Stimulated activated CD4-positive, alpha-beta T cell treated with anti-CD3 and anti-CD28 coated beads, Interleukin-1b, Interleukin-23, amount 100 ng/mL, for 24 hours (primary cell): ENCODE measurements at places on chromosomes 12 and 14.

DNA sequence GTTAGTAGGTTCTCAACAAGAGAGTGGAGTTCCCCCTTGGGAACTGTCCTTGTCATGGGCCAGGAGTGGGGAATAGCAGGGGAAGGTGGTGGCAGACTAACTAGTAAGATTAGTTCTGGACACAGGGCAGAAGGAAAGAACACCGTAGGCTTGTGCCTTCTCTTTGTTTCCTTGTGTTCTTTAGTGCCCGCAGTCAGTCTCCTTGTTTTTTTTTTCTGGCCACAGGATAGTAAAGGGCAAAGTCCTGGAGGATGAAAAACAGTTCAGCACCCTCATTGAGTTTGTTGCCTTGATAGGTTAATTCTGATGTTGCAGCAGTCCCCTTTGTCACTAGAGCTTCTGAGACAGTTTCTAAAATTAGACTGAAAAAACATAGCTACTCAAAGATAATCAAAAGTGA lies 8.4 kb downstream of the PEX5 start:
- no peak for DNase-seq

DNA sequence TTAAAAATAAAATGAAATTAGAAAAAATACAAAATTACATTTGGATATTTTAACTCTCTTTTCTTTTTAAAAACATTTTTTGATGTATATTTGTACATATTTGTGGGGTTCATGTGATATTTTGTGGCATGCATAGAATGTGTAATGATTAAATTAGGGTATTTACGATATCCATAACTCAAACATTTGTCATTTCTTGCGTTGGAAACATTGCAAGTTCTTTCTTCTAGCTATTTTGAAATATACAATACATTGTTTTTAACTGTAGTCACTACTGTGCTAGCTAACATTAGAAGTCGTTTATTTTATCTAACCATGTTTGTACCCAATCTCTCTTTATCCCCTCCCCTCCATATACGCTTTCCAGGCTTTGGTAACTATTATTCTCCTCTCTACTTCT lies 13.9 kb upstream of the EIF2S3B start:
- DNase-seq: no peak

DNA sequence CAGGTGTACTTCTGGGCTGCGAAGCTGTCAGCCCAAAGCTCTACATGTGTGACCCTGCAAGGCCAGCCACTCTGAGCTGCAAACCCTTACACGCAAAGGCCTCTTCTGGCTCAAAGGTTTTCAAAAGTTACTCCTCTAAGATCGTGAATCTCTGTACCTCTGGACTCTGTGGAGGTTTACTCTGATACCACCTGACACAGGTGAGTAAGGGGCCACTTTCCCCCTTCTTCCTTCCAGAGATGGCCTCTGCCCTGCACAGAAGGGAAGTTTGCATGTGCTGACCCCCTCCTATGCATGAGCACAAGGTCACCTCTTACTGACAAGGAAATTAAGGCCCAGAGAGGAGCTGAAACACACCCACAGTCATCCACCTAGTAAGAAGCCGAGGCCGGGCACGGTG lies 14.5 kb downstream of the ITPK1 start:
- DNase-seq: no peak

- DNase-seq: no peak
These were observed 18.5 kb downstream of the ELK3 start for GRCh38 chr12:96212456-96213375.

GRCh38 chr14:87864356-87865270 lies 128.4 kb downstream of the GALC start:
- DNase-seq: no peak

GRCh38 chr14:59768855-59769375 lies 101.7 kb downstream of the RTN1 start:
- DNase-seq: no peak

- no peak for DNase-seq
These were observed 6.7 kb downstream of the MVK start for GRCh38 chr12:109580272-109580671.

DNA sequence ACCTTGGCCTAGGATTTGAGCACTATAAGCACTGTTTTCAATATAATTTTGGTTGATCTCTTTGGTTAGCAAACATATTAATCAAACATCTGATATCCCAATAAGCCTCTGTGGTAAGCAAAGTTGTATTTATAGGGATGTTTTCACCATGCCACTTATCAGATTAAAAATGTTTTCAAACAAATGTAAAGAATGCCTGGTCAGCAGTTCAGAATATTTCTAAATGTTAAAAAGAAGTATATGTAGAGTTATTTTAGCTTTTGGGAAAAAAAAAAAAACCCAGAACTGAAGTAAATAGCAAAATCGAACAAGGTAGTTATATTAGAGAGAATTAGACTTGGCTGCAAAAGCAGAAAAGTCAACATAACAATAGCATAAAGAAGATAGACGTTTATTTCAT lies 3.9 kb downstream of the NAV3 start:
- no peak for DNase-seq

- no peak for DNase-seq
These were observed 77.8 kb downstream of the PDE6H start for GRCh38 chr12:15050659-15051058.

GRCh38 chr12:131700271-131700670 lies 10.6 kb upstream of the SFSWAP start:
- no peak for DNase-seq

DNA sequence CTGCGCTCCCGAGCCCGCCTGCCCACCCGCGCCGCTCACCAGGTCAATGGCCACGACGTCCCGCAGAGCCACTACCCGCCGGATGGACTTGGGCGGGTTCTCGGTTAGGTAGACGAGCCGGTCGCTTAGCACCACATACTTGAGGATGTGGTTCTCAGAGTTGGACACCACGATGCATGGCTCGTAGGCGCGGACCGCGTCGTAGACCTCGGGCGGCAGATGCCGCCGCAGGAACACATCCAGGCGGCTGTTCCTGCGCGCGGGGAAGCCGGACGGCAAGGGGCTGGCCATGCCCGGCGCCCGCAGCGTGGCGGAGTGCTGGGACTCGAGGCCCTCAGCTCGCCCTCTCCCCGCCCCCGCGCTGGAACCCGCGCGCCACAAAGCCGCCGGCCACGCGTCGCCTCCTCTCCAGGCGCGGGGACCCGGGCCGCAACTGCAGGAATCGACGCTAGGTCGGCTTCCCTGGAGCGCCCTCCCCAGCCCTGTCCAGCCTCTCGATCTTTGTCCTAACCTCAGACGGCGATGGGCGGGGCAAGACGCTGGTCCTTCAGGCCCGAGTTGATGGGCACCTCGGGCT lies at the start of gene C12orf56:
TSS of gene C12orf56 (minus strand) at position 484 of the 577 bp plus-strand sequence. CDS start at position 291, 193 bp downstream.
- no peak for DNase-seq

DNA sequence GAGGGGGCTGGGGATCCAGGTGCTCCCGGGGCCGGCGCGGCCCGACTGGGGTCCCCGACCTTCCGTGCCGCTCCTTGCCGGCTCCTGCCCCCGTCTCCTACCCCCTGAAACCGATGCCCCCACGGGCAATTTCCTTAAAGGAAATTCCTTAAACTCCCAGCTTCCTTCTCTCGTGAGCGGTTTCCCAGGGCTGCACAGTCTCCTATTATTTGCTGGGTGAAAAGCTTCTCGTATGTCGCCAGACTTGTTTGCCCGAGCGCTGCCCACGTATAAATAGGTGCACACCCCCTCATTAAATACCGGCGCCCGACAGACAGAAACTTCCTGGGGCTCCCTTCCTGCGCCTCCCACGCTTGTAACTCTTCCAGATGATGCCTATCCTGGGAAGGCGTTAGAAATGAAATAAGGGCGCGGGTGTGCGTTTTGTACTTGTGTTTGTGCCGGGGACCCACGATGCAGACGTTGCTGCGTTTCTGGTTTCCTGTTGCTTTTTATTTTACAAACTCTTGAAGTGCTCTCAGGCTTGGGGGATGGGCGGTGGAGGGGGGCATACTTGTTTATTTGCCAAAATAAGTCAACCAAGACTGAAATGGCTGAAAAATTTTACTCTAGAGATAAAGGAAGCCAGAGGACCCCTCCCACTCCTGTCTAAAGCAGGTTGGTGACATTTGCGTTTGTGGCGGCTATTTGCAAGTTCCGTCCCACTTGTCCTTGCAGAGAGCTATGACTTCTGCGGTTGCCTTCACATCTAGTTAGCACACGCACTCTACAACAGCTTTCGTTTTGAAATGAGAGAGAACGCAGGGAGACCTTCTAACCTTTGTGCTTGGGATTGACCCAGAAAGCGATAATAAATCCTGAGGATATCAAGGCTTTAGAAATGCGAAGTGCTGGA lies 1.0 kb downstream of the HIP1R start:
- DNase-seq: no peak

DNA sequence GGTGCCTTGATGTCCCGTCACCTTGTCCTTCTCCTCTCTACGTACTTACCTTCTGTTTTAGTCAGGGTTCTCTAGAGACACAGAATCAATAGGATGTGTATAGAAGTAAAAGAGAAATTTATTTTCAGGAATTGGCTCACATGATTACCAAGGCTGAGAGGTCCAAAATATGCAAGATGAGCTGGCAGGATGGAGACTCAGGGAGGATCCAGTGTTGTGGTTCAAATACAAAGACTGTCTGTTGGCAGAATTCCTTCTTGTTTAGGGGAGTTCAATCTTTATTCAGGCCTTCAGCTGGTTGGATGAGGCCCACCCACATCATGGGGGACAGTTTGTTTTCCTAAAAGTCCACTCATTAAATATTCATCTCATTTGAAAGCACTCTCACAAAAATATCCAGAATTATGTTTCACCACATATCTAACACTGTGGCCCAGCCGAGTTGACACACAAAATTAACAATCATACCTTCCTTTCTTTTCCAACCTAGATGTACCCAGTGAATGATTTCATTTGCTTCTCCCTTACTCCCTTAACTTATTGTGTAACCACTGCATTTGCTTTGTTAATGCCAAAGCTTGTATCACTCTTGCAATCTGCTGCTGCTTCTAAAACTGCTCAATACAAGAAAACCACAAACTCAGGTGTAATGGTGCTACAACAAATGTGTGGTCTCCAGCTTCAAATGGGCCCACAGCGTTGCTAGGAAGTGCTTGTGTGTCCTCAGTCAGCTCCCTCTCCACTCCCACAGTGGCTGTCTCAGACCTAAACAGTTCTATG lies 195.4 kb upstream of the ARHGAP5 start:
- no peak for DNase-seq

DNA sequence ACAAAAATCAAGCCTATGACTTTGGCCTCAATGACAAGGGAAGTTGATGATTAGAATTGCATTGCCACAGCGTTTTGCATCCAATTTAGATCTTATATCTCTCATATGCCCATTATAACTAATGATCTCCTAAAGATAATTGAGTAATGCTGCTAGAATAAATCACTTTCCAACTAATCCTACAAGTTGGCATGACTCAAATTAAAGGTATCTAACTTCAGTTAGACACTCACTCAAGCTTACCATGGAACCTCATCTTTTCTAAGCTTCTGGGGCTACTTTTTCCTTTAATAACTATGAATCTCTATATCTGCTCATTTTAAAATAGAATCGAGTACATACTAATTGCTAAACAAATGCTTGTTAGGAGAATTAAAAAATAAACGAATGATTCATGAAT lies 427.8 kb downstream of the BTG1 start:
- no peak for DNase-seq

- no peak for DNase-seq
These were observed 1.1 kb downstream of the GXYLT1 start for GRCh38 chr12:42143452-42144157.

GRCh38 chr12:16350682-16351081 lies 3.2 kb downstream of the MGST1 start:
- DNase-seq: no peak

DNA sequence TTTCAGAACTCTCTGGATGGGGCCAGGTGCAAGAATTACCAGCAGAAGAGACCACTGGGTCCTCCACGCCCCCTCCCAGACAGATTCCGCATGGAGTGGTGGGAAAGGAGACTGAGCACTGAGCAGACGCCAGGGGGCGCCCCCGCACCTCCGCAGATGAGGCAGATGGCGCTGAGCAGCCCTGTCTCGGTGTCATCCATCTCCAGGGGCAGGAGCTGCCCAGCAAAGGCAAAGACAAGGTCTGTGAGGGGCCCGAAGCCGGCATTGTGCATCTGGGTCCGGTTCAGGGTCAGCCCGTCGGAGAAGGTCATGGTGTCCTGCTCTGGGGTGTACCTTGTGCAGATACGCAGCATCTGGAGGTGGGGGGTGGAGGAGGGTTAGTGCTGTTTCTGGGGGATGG lies 6.3 kb upstream of the ITGB7 start:
- peak; percentile 81 for DNase-seq

GRCh38 chr14:88983755-88984154 lies 159.3 kb downstream of the TTC8 start:
- DNase-seq: no peak

DNA sequence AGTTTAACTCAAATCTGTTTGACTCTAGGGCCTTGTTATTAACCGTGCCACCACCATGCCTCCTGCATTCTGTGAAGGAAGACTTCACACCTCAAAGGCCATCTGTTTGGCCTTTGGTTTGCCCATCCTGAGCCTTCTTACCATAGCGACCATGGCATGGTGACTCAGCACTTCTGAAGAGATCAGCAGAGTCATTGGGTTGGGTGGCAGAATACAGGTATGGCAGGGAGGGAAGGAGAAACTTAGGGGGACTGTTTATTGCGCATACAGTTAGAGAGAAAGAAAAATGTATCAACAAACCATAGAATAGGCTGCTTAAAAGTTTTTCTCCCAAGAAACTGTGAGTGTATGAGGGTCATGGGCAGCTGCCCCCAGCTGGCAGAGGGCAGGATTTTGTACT lies 49.2 kb downstream of the DAD1 start:
- no peak for DNase-seq

DNA sequence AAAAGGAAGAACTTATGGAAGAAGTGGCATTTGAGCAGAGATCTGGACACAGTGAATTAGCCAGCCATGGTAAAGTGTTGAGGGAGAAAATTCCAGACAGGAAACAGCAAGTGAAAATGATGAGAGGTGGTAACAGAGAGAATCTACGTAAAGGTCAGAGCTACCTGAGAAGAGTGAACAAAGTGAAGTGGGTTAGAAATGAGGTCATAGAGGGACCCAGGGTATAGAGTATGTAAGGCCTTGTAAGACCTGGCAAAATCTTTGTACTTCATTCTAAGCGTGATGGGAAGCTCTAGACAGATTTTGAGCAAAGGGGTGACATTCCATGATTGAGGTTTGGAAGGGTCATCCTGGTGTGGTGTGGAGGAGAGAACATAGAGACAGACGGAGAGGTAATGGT lies 49.3 kb upstream of the LRRK2 start:
- no peak for DNase-seq
